Sciatic nerve (tissue), 2 donors: ENCODE measurements at places on chromosomes 5 and 9. TPM values are rescaled to one million over a fixed set of nuclear protein-coding genes. Genes with fewer than 3 reads are reported as not detected.

DNA sequence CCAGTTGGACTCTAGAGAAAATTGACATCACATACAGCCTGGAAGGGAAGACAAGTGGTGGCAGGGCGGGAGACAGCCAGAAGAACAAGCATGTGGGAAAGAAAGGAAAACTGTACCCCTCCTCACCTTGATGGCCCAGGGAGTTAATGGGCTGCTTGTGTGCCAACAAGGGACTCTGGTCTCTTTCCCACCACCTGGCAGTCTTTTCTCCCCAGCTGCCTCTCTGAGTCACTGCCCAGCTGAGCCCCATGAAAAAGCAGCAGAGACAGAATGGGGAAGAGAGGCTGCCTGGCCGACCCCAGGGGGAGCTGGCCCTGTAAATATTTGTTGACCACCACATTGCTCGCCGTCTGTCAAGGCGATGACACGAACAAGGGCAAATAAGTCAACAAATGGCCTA lies 359.4 kb downstream of the ENC1 start:
- DNase-seq: no peak

TNFSF8 gene
- 3.1 TPM for total RNA-seq

C9orf153 gene
- 0.98 TPM for total RNA-seq

DNA sequence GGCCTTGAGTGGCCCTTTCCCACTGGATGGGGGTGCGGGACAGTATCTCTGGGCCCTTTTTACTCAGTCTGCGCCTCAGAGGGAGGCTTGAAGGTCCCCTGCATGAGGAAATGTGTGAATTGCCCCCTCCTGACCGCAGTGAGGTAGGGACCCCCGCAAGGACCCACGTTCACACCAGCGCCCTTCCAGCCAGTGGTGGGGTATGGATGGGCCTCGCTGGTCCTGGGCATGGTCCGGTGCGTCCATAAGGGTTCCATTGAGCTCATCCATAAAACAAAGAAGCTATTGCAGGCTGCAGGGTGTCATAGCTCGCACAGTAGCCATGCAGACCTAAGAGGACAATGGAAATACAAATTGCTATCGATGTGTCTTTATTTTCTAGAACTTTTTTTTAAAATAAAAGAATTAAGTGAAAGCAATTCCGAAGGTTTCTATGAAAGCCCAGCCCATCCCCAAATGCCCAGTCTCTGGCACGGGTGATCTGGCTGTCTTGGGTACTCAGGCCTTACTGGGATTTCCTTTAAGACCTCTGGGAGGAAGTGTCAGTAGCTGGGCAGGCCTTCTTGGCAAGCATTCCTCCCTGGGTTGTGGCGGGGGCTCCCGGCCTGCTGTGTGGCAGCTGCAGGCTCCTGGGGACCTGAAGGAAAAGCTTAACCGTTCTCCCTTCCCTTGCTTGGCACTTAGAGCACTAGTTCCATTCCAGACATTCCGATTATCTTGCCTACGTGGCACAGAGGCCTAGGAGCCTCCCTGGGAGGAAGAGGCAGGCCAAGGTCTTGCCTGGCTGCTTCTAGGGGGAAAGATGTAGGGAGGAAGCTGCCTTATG lies 1.5 kb upstream of the SEMA5A start:
- peak; percentile 64 for DNase-seq

GRCh38 chr9:86329649-86330048 lies 24.6 kb downstream of the TUT7 start:
- no peak for DNase-seq

- DNase-seq: no peak
Measured at GRCh38 chr9:110252509-110253139, 3.7 kb downstream of the TXN start.

NTNG2 gene
- total RNA-seq: 3.2 TPM

DNA sequence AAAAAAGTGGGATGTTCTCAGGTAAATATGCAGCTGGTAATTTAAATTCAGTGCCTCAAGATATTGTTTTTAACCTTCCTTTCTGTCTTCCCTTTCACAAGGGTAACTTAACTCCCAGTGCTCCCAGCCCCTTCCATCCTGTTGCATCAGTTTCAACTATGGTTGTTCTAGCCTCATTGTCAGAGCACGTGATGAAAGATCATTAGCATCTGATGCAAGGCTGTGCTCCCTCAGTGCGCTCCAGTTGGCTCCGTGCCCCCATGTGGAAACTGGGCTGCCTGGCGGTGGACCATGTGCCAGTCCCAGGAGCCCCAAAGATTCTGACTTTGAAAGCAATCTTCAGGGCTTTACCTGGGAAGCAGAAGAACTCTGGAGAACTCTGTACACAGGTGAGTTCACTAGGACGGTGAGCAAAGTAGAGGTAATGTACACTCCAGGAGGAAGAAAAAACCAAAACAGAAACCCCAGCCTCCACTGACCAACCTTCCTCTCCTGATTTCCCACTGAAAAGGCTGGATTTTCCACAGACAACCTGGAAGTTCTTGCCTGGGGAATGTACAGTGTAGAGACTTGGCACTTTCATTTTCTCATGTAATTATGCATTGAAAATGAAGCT lies 96.9 kb downstream of the SLC1A3 start:
- DNase-seq: no peak

DNA sequence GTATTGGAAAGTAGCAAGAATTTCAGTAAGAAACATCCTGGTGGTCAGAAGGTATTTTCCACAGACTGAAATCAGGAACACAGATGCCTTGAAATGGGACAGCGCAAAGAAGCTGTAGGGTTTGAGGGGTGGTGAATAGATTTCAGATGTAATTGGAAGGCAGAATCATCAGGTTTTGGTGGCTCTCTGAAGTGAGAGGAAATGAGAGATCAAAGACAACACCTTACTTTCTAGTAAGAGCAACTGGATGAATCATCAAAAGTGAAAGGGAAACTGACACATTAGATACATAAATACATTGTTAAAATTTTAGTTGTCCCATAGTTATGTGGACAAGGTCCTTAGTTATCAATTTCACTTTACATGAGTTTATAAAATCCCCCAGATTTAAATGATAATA lies 188.2 kb upstream of the SLC27A6 start:
- no peak for DNase-seq

- DNase-seq: no peak
Measured at GRCh38 chr9:97906236-97906831, 16.0 kb downstream of the TRMO start.

ATOSB gene
- total RNA-seq: 15.9 TPM

DNA sequence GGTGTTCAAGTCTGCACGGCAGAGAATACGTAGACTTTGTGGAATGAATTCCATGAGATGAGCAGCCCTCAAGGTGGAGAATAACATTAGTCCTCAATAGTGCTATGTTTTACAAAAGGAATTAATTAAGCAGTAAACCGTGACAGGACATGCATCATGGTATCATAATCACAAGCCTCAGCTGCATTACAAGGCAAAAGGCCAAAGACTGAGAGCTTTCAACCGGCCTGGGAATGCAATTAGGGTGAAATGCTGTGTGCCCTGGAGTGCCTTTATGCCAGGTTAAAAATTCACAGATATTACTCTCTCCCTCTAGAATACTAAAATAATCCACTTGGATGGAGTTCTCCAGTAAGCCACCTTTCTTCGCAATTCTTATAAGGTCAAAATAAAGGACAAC lies 270.6 kb downstream of the MLLT3 start:
- DNase-seq: no peak

DNA sequence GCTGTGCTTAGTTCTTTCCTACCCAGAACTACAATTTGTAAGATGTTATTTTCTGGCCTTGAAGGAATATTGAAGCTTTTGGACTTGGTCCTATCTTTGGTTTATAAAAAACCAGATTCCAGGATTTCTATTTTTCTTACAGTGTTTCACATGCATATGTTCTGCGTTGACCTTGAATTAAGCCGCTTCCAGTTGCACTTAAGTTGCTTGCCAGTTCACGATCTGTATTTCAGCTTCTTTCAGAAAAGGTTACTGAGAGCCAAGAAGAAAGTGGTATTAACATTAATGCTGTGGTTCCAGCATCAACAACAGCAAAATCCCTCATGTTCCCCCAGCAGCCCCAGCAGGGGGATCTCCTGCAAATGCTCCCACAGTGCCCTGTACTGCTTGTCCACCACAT lies 156.4 kb upstream of the ADAMTS16 start:
- DNase-seq: no peak

GRCh38 chr5:51995773-51996306 lies 612.6 kb downstream of the ISL1 start:
- no peak for DNase-seq

- DNase-seq: no peak
Measured at GRCh38 chr5:8491254-8491653, 622.3 kb downstream of the MTRR start.

ARL14EPL gene
- total RNA-seq: not detected

DNA sequence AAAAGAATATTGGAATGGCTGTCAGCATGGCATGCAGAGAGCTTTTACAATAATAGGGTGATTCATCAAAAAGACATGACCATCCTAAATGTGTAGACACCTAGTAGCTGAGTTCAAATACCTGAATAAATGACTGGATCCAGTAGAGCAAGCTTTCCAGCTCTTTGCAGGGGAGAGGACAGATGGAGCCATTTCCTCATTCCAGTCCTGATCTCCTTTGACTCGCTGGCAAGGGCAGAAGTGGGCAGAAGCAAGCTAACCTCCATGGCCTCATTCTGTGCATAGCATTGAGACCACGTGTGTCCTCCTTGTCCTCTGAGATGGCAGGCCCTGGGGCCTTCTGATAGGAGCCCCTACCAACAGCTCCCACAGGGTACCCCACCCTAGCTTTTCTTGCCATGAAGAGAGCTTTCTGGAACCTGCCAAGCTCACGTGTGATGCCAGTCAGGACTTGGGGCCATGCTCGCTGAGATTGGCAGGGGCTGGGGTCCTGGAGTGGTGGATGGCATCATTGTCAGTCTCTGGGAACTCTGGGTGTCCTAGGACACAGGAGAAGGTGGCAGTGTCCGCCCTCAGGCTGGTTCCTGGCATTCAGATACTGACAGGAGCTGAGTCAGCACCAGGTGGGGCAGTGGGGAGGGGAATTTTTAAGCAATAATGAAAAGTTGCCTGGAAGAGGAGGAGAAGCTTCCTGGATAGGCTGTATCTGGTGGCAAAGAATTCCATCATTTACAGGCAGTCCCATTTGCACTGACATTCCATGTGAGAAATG lies 33.6 kb downstream of the WWC1 start:
- DNase-seq: no peak

PCDHGB7 gene
- total RNA-seq: 18.9 TPM

GRCh38 chr5:56580864-56581263 lies 234.5 kb upstream of the MAP3K1 start:
- no peak for DNase-seq

GRCh38 chr9:37974506-37975173 lies 70.7 kb upstream of the SLC25A51 start:
- DNase-seq: no peak

UBE2QL1 gene
- total RNA-seq: 0.94 TPM

DNA sequence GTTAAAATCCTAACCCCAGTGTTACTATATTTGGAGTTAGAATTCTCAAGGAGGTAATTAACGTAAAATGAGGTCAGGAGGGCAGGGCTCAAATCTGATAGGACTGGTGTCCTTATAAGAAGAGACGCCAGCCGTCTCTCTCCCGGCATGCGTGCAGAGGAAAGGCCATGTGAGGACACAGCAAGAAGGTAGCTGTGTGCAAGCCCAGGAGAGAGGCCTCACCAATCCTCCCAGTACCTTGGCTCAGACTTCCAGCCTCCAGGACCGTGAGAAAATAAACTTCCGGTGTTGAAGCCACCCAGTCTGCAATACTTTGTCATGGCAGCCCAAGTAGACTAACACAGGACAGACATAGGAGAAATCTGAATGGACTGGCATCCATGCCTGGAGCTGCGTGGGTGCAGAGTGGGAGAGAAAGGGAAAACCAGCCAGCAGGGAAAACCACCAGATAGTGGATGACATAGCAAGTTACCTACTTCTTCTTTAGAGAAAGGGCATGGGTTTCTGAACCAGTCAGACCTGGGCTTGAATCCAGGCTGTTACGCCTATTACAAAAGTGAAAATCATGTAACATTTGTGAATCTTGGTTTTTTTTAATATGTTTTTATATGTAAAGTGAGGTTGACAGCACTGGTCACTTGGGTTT lies 89.2 kb downstream of the FSTL4 start:
- no peak for DNase-seq

OTP gene
- total RNA-seq: not detected

NUTM2F gene
- not detected for total RNA-seq

GFI1B gene
- total RNA-seq: not detected

PKD2L2 gene
- total RNA-seq: not detected

DNA sequence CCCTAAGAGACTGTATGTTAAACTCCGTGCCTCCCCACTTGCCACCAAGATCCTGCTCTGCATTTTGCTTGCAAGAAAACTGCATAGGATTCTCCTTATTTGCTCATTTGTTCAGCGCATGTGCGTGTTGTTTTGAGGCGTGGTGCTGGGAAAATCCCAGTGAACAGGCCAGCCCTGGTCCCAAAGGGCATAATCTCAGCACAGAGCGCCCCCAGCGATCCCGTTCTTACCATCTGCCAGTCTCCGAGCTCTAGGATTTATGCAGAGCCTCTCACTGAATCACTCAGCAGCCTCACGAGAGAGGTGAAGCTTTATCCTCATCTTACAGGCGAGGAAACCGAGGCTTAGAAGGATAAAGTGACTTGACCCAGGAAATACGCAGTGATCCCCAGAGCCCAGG lies 11.5 kb downstream of the PRRX2 start:
- DNase-seq: no peak

GRCh38 chr9:95167998-95168397 lies 149.5 kb downstream of the FANCC start:
- DNase-seq: no peak

WDR38 gene
- total RNA-seq: not detected

GRCh38 chr9:13322828-13323550 lies 43.5 kb upstream of the MPDZ start:
- DNase-seq: no peak

DNA sequence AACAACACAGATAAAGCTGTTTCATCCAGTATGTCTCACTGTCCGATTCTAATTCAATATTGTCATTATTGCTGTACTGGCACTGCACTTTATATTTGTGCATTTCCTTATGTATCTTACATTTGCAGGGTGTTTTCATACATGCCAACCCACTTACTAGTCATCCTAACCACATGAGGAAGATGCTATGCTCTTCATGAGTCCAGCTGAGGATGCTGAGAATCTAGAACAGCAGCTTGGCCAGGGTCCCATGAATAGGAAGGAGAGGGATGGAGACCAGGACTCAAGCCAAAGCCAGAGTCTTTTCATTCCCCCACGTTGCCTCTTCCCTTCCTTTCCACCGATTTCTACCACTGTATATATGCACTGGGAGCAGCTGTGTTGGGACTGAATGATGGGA lies 292.8 kb upstream of the KLF4 start:
- DNase-seq: no peak

SLC6A18 gene
- not detected for total RNA-seq

- DNase-seq: no peak
Measured at GRCh38 chr5:126543660-126544059, 51.4 kb downstream of the ALDH7A1 start.

SLC31A1 gene
- 13.2 TPM for total RNA-seq

DNA sequence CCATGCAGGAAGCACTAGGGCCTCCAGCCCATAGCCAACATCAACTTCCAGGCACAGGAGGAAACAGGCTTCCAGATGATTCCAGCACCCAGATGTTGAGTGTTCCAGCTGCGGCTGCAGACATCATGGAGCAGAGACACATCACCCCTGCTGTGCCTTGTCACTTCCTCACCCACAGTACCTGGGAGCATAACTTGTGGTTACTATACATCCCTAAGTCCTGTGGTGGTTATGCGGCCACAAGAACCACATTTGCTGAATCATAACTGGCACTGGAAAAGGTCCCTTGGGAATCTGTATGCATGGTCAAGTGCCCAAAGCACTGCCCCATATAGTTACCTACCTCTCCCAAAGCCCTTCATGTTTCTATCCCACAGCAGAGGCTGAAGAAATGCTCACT lies 56.6 kb downstream of the WHRN start:
- no peak for DNase-seq

GRCh38 chr9:118268046-118268445 lies 563.8 kb downstream of the TLR4 start:
- no peak for DNase-seq
